ENCODE measurements at places on chromosomes 4 and X.

- peak; percentile 3 for DNase-seq
Observed at GRCh38 chr4:54719378-54719777, 61.6 kb downstream of the KIT start.

GRCh38 chr4:126890383-126890782 lies 742.4 kb upstream of the INTU start:
- DNase-seq, result no peak

DNA sequence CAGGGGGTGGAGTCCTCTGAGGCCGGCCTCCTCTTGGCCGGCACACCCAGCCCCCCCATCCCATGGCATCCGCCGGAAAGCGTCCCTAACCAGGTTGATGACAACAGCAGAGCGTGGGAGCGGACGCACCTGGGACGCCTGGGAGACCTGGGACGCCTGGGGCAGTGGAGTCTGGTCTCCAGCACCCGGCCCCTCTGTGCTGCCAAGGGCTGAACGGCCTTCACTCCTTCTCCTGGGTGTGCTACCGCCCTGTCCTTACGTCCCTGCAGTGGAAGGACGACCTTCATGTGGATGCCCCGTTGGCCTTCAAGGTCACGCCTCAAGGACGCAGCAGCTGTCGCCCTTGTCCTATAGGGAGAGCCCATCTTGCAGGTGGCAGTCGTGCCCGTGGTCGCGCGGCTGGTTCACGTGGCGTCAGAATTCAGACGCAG lies 26.9 kb downstream of the NKX1-1 start:
- no peak for DNase-seq

GRCh38 chr4:101145021-101145420 lies 202.3 kb downstream of the PPP3CA start:
- no peak for DNase-seq

DNA sequence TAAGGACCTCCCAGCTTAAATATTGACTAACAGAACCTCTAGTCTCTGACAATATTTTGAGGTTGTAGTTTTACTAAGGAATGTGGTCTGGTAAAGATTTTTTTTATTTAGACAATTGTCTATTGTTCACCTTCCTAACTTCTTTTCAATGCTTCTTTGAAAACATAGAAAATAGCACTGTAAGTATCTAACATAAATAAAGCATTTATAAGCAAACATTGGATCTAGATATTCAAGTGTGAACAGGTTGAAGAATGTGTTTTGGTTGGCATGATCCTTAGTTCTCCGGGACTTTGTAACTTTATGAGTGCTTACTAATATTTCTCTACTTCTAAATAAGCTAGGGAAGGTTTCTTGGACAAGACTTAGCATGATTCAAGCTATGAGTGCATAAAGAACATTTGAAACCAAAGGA lies 285.4 kb upstream of the ARSJ start:
- DNase-seq, result no peak

- no peak for DNase-seq
Observed at GRCh38 chrX:119970574-119970973, 27.0 kb upstream of the NKAP start.

- DNase-seq, result no peak
Observed at GRCh38 chr4:25811841-25812240, 50.9 kb downstream of the SEL1L3 start.

DNA sequence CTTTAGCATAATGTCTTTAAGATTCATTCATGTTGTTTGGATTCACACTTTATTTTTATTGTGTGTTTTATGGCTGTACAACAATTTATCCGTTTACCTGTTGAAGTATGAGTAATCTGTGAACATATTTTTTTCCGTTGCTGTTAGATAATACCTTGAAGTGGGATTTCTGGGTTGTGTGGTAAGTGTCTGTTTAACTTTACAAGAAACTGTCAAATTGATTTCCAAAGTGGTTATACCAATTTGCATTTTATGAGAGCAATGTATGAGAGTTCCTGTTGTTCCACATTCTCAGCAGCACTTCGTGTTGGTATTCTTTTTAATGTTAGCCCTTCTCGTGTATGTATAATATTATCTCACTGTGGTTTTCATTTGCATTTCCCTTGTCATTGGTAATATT lies 53.6 kb downstream of the USP53 start:
- no peak for DNase-seq

GRCh38 chrX:12234534-12235329 lies 96.5 kb downstream of the FRMPD4 start:
- DNase-seq, result no peak

- no peak for DNase-seq
Observed at GRCh38 chr4:140238351-140239056, 84.5 kb upstream of the MAML3 start.

DNA sequence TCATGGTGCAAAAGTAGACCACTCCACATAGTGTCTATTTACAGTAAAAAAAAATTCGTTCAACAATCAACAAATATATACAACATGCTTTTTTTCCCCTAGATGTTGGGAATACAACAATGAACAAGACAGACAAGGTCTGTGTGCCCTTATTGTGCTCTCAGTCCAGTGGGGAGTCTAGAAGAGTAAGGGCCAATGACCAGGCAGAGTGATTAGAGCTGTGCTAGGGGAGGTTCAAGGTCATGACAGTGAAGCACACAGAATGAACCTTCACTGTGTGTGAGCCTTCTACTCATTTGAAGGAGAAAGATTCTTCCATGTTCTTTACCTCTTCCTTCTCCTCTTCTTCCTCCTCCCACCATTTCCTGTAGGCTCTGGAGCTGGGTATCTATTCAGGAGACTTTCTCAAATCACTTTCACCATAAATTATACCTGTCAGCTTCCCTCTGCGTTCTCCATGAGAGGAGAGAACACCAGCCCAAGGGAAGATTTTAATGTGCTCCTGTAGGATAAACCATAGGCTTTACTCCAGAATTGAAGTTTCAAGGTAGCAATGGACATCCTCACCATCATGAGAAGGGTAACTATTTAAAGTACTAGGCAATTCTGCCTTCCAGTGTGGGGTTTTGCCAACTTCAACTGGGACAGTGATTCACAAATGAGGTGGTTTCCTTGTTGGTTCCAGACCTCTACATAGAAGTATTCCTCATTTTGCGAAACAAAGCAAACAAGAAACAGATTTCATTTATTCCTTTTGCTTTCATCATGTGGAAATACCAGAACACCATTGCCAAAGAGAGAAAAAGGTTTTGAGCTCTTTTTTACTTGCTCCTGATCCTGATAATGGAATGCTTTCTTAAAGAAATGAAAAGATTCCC lies 246.9 kb upstream of the GPC4 start:
- DNase-seq, result no peak

DNA sequence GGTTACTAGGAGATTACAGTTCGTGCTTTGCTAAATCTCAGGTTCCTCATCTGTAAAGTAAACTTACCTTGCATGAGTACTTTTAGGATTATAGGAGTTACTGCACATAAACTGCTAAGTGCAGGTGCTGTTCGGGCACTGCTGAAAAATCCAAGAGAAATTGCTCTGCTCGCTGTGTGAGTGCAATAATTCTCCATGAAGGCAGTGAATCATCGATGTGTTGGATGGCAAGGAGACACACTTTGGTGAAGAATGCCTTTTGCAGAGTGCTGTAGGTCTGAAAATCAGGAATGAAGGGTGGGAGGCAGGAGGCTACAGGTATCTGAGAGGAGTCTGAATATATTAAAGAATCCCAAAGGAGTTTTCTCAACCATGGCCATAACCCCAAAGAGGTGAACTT lies 113.0 kb downstream of the CHIC2 start:
- DNase-seq, result no peak

DNA sequence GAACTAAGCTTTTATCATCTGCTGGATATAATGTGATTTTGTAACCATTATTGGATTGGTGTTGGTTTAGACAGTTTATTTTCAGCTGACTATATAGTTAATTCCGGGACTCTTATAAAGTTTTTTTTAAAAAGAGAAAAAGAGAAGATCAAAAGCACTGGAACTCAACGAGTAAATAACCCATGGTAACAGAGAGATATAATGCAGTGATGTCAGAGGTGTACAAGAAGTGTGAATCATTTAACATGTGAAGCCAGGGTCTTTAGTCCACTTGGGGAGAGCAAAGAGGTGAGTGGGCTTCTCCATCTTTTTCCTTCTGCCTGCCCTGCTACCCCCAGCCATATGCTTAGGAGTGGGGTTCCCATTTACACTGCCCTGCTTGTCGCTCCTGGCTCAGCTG lies 3.2 kb downstream of the TMEM165 start:
- no peak for DNase-seq

GRCh38 chr4:85793233-85793585 lies 318.3 kb downstream of the ARHGAP24 start:
- no peak for DNase-seq

DNA sequence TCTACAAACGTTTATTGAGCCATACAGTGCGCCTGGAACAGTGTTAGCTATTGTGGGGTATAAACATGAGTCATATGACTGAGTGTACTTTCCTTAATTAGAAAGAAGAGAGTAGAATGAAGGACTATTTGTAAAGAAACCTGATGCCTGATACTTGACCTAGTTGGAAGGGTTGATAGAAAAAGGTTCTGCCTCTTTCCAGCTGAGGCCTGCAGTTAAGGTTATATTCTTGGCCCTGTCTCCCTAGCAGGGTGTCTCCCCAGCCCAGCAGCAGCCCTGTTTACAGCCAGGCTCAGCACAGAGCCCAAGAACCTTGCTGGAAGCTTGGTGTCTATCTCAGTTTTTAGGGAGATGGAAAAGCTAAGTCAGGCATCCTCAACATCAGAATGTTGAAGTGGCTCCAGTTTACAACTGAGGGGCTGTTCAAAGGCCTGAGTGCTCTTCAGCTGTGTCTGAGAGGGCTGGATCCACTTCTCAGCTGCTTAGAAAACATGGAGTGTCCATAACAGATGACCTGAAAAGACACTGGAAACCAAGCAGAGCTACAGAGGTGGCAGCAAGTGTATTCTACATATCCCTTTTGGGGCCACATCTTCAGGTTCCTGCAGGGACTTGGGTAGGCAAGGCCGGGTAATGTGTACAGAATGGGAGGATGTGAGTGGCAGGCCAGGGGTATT lies 21.6 kb downstream of the NYX start:
- no peak for DNase-seq

DNA sequence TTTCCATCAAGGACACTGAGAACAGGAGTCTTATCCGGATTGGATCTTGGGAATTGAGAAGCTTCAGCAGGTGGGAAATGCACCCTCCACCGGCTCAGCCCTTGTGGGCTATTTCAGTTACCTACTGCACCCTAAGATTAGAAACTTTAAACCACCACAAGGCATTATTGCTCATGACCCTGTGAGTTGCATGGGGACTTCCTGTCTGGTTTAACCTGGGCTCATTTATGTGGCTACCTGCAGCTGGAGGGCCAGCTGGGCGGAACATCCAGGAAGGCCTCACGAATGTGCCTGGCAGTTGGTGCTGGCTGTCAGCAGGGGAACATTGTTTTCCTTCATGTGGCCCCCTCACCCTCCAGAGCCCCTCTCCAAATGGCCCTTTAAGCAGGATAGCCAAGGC lies 164.1 kb downstream of the DEFB131A start:
- DNase-seq, result no peak

DNA sequence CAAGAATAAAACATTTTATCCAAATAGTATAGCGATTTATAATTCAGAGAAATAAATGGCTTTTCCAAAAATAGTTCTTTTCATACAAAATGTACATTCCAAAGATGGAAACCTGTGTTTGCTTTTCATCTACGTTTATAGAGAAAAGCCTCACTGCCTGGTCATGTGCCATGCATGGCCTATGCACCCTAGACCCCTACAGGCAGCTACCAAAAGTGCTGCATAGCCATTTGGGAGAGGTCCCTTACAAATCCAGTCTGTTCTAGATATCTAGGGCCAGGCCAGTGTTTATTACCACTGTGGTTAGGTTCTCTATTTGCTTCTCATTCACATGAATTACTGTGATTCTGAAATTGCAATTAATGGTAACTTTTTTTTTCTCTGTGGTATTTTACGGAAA lies 17.2 kb downstream of the HMGB2 start:
- DNase-seq, result no peak

GRCh38 chr4:144360146-144360793 lies 219.8 kb upstream of the GYPA start:
- DNase-seq, result no peak

DNA sequence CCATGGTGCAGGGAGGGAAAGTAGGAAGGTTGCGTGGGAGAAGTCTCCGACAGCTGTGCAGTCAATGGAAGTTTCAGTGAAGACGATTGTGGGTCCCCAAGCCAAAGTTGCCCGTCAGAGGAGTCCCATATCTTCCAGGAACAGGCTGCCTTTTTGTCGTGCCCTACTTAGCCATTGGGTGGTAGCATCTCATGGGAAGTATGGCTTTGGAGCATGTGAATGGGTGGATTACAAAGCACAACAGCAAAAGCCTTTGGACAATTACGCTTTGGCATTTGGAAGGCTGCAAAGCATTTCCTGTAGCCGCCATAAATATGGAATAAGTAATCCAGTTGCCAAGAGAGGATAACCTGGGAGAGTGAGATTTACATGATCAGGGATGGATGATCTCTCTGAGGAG lies 300.7 kb upstream of the BOD1L1 start:
- DNase-seq, result no peak

- no peak for DNase-seq
Observed at GRCh38 chr4:81410680-81411079, 61.0 kb downstream of the RASGEF1B start.

DNA sequence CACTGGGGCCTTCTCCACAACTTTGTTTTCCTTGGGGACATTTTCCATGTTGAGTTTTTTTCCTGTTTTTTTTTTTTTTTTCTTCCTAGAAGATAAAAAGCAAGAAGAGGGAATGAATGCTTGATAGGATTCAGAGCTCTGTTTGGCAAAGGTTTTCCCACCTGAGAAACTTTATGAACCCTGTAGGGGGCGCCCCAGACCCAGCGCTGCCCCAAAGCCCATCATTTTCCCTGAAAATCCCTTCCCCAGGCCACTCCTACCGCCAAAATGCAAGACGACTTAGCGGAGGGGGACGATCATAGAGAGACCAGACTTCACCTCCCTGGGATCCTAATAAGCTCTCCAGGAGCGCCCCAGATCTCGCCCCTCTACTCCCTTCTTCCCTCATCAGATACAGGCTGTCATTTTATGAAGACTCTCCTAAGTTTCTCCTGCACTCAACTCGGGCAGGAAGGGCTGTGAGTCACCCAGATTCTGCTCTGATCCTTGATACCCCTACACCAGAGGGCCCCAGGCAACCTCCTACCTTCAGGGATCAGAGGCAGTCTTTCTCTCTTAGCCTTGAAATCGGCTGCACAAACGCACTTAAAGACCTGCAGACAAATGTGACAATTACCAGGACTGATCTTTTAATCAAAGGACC lies 1.4 kb downstream of the BEX5 start:
- DNase-seq, result no peak

GRCh38 chr4:147583876-147584275 lies 33.3 kb upstream of the TMEM184C start:
- DNase-seq, result no peak

GRCh38 chrX:49165901-49166881 lies 3.6 kb downstream of the MAGIX start:
- no peak for DNase-seq

GRCh38 chrX:7194606-7195005 lies 46.7 kb upstream of the PUDP start:
- no peak for DNase-seq

- DNase-seq, result peak; percentile 51
Observed at GRCh38 chrX:105564501-105564900, 257.8 kb upstream of the NRK start.

DNA sequence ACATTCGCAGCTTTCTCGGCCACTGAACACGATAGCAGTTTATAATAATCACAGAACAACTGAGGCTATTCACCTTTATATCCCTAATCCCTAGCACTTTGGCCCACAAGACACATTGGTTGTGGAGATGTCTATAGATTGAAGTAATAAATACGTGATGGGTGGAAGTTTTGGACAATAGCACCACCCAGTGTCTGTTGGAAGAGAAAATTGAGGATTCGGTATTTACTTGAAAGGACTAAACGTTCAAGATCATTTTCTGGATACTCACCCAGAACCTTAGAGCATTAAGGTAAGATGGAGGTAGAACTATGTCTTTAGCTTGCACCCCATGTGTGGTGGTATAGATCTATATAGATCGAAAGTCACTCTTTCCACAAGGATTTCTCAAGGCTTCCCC lies 787 bp upstream of the TMSB15A start:
- no peak for DNase-seq
